ENCODE measurements at places on chromosomes 7 and 10.

DNA sequence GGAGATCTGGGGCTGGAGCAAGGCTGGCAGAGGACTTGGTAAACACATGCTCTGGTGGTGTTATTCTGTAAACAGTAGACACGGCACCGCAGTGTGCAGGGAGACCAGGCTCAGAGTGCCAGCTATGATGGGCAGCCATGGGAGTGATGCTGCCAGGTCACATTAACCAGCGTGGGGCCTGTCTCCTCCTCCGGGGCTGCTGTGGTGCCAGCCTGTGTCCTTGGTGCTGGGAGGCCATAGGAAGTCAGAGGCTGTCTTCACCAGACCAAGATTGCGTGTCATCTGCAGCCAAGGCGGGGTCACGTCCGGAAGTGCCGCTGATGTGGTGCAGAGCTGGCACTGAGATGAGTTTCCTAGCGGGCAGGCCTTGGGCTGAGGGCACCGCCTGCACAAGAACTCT is 236.0 kb downstream of the GLRX3 start:
- DNase-seq, result no peak

DNA sequence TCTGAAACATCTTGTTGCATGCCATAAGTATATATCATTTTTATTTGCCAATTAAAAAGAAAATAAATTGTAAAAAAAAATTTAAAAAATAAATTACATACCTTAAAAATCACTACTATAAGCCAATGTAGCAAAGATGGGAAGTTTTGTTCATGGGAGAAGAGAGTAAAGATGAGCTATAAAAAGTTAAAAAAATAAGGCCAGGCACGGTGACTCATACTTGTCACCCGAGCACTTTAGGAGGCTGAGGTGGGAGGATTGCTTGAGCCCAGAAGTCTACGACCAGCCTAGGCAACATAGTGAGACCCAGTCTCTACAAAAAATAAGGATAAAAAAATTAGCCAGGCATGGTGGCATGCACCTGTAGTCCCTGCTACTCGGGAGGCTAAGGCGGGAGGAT is 8.4 kb upstream of the STK32C start:
- no peak for DNase-seq

DNA sequence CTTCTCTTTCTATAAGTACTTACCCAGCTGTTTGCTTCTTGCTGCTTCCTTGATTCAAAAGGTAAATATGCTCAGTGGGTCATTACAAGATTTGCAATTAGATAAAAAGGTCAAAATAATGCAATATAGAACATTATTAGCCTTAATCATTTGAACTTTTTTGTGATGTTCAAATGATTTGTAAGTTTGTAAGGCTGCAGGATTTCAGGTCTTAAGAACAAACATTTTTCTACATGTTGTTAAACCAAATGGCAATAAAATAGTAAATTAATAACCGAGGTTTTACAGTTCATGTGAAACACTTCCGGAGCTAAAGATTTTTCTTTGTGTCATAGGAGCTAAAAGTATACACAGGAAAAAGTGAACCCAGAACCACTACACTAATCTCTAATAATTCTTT is 16.2 kb upstream of the SCIN start:
- DNase-seq, result no peak

- DNase-seq, result no peak
These were observed 11.9 kb upstream of the ZMIZ1 start for GRCh38 chr10:79056736-79057391.

DNA sequence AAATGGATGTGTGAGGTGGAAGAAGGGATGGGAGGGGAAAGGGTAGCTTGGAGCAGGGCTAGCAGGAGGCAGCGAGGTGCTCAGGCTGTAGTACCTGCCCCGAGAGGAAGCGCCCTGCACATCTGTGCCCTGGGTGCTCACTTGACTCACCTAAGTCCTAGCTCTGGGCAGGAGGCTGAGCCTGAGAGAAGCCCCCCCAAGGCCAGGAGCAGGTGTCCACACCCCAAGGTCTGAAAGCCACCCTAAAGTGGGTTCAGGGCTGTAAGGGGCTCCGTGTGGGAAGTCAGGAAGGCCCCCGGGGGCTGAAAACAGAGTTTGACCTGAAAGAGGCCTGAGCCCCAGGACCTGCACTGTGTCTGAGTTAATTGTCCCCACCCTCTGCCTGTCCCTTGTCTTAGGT is 95.8 kb upstream of the PODXL start:
- DNase-seq, result no peak

- peak; percentile 30 for DNase-seq
These were observed 370.2 kb downstream of the PHF14 start for GRCh38 chr7:11343818-11344413.

DNA sequence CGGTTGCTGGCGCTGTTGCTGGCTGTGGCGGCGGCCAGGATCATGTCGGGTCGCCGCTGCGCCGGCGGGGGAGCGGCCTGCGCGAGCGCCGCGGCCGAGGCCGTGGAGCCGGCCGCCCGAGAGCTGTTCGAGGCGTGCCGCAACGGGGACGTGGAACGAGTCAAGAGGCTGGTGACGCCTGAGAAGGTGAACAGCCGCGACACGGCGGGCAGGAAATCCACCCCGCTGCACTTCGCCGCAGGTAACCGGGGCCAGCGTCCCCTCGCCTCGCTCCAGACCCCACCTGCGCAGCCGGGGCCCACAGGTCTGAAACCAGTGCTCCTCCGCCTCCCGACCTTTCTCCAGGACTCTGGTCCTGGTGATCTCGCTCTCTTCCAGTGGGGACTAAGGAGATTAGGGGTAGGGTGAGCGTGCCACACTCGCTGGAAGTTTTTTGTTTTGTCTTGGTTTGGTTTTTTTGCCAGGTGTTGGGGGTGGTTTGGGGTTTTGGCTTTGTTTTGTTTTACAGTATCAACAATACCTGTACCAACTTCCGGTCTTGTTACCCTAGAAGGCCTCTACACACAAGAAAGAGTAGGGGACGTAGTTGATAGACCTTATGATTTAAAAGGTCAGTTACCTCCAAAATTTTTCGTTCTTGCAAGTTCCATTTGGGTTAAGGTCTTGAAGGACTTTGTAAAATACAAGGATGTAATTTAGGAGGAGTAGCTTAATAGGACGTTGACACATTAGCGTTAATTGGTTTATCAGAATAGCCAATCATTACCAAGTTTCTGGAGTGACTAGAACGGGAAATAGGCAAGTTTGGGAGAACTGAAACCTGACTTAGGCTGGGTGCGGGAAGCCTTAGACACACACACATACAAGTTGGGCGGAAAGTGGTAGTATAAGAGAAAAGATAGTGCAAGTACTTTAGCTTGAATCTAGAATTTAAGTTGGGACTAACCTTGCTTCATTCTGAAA is 704 bp downstream of the TNKS2 start:
- peak; percentile 58 for DNase-seq

DNA sequence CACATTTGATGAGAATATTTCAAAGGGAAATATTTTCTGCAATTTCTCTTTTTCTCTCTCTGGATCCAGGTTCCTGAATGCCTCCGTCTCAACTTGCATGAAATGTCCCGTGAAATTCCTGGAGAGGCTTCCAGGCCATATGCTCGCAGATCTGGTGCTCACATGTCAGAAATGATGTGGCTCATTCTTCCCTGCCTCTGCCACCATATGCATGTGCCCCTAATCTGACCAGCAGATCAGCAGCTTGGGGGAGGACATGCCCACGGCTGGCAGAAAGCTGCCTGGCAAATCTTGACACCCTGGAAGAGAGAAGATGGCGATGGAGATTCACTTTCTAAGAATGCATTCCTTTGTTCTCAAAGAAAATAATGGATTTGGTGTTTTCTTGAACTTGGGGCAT is 490.7 kb downstream of the RPS24 start:
- no peak for DNase-seq

DNA sequence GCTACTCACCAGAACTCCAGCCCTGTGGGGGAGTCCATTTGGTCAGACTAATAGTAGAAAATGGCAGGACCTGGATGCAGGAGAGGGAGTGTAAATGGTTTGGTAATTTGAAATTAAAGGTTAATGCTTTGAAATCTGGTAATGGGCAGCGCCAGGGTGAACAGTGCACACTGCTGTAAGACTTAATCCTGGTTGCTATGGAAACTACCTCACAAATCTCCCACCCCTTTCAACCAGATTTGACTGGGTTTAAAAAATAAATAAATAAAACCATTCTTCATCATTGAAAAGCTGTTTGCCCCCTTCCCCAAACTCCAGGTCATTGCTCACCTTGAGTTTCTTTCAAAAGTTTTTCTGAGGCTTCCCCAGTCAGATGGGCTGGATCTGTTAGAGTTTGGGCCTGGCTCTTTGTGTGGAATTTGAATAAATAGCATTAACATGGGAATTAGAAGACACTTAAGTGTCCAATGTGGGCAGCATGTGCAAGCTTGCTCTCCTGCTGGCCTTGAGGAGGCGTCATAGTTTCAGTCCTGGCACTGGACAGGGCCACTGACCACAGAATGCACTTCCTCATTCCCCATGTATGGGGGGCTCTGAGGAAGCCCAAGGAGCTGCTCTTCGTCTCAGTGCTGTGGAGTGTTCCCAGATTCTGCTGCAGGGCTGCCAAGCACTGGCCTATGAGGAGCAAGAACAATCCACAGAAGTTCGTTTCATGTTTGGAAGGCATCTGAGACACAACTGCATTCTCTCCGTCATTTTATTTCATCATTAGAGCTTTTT is 90.7 kb downstream of the LRRC4 start:
- peak; percentile 63 for DNase-seq

DNA sequence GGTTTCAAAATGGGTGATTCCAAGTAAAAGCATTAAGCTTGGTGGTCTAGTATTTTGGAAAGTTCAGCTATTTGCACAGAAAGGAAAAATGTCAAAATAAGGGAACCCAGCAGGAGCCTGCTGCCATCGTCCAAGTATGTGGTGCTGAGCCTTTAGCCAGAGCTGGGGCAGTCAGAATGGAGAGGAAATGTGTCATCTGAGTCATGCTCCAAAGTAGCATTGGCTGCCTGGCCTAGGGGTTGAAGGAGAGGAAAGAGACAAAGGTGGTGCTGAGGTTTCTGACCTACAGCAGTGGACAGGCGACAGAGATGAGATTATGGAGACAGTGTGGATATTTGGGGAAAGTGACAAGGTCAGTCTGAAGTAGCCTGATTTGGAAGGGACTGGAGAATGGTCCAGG is 103.9 kb downstream of the PLCE1 start:
- DNase-seq, result no peak

- DNase-seq, result no peak
These were observed 42.2 kb upstream of the MXI1 start for GRCh38 chr10:110165239-110165638.

DNA sequence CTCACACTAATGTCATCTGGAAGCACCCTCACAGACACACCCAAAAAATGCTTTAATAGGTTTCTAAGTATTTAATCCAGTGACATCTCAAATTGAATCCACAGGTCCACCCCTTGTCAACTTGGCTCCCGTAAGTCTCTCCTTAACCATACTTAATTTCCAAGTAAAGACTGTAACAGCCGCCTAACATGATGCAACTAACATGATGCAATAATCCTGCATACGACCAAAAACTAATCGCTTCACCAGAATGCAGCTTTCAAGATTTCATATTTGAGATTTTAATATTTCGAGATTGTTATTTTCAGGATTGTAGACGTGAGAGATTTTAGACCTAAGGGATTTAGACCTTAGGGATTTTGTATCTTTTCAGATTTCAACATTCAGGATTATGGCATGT is 3.7 kb upstream of the HDAC9 start:
- DNase-seq, result no peak

All from fibroblast of lung (primary cell).